Bone marrow (tissue), 2 donors: ENCODE measurements at places on chromosomes 12 and 14.

DNA sequence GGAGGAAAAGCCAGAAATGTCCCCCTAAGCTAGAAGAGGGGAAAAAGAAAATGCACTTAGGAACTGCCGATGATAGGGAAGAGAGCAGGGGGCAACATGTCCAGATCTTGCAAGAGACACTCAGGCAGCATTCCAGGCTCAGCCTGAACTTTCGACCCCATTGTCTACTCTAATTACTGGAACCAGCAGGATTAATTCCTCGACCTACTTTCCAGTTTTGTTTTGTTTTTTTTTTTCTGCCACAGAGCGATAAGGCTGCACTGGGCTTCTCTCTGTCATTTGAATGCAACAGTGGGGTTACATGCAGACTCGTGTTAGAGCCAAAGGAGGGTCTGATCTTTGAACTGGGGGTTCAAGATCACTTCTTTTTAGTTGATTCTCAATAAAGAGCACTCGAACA is 68.7 kb upstream of the MED13L start:
- no peak for DNase-seq

GRCh38 chr14:39664646-39665045 is 232.4 kb upstream of the FBXO33 start:
- DNase-seq, result no peak

DNA sequence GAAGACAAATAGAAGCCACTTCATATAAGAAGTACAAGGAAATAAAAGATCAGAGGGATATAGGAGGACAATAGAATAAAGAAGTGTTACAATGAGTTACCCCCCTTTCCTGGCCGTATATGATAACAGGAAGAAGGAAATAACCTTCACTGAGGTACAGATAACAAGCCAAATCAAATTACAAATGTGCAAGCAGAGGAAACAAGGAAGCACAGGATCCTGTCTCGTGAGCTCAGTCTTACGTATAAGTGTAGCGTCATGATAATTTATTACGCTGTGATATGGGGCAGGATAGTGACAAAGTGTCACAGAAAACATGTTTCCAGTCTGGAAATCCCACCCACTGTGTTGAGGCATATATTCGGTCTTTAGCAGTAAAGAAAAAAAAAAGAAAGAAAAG is 26.5 kb downstream of the CRACR2A start:
- DNase-seq, result no peak

DNA sequence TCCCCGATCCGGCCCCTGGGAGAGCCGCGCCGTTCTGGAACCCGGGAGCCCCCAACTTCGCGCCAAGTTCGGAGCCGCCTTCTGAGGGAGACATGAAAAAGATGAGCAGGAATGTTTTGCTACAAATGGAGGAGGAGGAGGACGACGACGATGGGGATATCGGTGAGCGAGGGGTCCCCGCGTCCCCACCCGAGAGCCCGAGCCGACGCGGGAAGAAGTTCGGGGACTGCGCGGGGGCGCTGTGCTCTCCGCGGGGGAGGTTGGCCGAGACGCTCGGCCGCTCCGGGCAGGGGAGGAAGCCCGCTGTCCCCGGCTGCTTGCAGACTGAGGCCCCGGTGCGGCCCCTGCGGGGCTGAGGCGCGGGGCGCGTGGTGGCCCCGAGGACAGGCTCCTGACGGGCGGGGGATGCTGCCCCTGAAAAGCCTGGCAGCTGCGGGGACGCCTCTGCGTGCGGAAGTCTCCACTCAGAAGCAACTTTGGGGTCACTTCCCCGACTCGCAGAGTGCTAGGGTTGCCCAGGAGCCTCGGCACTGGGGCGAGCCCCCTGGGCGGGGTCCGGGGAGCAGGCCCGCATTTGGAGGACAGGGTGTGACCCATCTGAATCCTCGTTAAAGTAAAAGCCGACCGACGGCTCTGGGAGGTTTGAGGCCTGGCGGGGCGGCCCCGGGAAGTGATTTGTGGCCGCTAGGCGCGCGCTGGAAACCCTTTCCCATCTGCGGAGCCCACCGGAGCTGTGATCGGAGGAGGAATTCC is 511 bp downstream of the ANO6 start:
- no peak for DNase-seq

GRCh38 chr14:24398653-24399446 is at the start of gene NYNRIN:
TSS of gene NYNRIN (plus strand) at chr14:24399003. CDS start at chr14:24399247, 244 bp downstream.
- no peak for DNase-seq

DNA sequence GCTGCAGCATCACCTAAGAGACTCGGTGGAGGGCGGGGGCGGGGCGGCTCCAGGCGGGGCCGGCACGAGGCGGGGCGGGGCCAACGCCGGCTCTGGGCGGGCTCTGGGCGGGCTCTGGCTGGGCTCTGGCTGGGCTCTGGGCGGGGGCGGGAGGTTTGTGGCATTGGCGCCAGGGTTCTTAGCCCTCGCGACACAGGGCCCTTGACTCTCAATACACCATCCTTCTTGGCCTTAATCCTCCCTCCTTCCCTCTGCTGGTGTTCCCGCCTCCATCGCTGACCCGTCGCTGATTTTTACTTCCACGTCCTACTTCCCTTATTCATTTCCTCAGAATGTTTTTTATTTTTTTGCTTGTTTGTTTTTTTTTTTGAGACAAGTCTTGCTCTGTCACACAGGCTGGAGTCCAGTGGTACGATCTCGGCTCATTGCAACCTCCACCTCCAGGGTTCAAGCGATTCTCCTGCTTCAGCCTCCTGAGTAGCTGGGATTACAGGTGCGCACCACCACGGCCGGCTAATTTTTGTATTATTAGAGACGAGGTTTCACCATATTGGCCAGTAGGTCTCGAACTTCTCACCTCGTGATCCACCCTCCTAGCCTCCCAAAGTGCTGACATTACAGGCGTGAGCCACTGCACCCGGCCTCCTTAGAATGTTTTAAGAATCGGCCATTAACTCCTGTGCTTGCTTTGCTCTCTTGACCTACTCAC is at the start of gene BLTP3B:
Gene BLTP3B, minus strand, starts transcription at position 24 of the 709 bp plus-strand sequence. CDS start 239 bp downstream, outside the sequence.
- peak; percentile 85 for DNase-seq

DNA sequence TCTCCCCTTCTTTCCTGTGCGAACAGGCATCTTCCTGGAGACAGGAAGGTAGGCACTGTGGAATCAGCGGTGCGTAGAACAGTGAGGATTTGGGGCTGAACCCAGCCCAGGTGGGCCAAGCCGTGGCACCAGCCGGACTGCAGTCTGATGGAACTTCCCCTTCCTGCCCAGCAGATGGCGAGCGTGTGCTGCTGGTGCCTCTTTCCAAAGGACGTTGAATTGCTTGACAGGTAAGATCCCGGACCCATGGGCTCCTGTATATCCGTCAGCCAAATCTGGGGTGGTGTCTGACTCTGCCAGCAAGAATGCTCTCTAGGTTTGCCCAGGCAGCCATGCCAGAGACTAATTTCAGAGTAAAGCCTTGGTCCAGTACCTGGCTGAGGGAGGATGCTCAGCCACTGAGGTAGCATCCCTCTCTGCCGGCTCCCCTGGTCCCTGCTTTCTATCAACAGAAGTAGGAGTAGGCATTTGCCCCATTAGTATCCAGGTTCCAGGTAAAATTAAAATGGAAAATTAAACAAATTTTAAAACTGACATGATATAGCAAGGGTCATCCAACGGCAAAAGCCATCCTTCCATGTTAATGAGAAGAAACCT is 21.1 kb upstream of the KCNA5 start:
- DNase-seq, result no peak

DNA sequence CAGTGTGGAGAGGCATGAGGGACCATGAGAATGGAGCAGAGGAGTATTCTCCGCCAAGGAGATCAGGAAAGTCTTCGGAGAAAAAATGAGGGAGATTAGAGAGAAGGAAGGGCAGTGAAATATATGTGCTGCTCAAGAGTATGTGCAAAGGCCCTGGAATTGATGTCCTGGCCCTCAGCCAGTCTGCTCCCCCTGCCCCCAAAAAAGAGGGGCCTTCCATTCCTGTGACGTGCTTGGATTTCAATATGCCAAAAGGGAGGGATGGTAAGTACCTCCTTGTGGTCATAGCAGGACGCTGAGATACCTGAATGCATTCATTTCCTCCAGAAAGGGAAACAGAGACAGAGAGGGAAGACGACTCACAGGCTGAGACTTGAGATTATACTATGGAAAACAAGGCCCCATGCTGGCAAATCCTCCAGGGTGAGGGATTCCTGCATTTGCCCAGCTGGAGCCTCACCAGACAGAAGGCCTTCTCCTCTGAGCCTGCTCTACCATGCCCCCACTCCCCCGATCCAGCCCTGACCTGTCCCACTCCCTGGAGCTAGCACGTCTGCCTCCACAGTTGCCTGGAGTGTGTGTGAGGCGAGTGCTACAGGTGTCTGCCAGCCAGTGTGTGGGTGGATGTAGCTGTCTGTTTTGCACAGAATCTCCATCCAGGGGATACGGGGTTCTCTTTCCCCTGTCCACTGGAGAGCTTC is 3.9 kb upstream of the RARG start:
- no peak for DNase-seq

DNA sequence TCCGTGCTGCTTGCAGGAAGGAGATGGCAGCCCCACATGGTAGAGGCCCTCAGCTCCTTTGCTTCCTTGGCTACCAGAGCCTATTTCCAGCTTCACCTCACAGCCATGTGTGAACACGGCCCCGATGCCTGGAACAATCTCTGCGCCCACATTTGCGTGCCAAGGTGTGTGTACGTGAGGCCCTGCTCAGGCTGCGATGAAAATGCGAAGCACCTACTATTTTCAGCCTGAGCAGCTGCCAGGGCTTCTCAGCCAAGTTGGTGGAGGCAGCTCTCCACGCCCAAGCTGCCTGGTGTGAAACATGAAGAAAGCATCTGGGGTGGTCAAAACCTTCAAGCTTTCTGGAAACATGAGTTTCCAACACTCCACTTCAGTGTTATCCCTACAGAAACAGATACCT is 177.8 kb upstream of the EGLN3 start:
- DNase-seq, result no peak

DNA sequence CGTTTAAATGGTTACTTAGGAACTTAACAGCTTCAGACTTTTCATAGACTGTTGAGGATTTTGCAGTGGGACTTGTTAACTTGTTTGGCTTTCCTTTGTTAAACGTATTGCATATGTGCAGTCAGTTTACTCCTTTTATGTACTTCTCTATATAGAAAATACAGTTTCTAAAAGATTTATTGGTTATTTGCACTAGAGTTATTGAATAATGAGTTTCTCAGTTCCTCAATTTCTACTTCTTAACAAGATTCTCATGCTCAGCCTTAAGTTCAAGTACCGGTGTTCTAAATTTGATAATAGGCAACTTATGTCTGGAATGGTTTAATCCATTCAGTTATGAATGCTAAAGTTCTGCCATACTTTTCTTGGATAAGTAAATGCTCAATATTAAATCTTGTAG is 919 bp downstream of the PSMA3 start:
- no peak for DNase-seq

GRCh38 chr14:30240018-30240417 is 312.4 kb upstream of the PRKD1 start:
- no peak for DNase-seq

GRCh38 chr12:6959058-6959804 is 8.1 kb downstream of the PTPN6 start:
- peak; percentile 81 for DNase-seq

- DNase-seq, result no peak
Observed at GRCh38 chr14:72847721-72848120, 46.2 kb downstream of the DPF3 start.

DNA sequence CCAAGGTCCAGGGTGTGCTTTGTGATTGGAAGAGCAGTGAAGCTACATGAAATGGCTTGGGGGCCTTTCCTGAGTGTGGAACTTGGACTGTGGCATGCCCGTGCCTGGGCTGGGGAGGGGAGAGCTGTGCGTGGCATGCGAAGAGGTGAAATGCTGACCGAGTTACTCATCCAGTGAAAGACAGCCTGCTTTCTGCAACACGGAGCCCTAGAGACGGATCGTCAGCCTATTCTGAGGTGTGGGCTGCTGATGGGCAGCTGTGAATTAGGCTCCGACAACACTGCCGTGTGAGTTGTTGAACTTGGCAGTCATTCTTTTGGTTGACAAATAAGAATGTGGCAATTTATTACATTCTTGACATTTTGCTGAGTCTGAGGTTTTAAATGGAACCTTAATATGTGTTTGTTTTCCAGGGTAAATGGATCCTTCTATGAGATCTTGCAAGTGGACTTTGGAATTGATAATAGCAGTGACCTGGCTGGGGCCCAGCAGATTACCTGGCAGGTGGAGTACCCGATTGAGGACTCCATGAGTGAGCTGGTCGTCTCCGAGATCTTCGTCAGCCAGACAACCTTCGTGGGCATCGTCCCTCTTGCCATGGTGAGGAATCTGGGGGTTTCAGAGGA is 453.9 kb downstream of the AACS start:
- DNase-seq, result no peak

GRCh38 chr12:108349278-108349688 is 10.2 kb upstream of the CMKLR1 start:
- DNase-seq, result no peak

DNA sequence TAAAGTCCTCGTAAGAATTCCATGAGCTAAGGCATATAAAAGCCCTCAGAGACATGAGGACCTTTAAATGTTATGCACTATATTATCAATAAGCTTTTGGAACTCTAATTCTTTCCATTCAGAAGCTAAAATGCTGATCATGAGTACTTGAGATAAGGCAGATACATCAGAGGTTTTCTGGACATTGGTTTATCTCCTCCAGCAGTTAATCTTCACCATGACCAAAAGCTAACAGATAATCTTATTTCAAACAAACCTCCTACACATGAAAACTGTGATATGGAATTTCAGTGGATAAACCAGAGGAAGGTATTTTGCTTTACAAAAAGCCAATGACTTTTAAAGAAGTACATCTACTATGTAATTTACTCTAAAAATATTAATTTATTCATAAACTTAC is 97.9 kb upstream of the BBS10 start:
- DNase-seq, result no peak

GRCh38 chr12:8698132-8698851 is 501 bp downstream of the RIMKLB start:
- no peak for DNase-seq

- no peak for DNase-seq
Observed at GRCh38 chr14:69010648-69011047, 31.5 kb upstream of the ACTN1 start.

DNA sequence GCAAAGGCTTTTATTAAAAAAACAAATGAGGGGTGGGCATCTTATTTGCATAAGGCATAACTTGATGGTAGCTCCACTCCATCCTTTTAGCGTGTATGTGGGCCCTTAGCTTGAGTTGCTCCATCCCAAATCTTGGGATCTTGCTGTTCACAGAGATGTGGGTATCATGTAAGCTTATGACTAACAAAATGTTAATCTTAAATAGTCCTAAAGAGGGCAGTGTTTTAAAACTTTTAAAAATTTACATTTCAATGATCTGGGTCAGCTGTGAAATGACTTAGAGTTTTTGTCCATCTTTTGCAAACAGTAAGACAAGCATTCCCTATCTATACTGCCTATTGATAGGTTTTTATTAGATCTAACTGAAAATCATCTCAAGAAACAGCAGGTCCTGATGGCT is 86.0 kb downstream of the SLCO1A2 start:
- no peak for DNase-seq

GRCh38 chr12:108717243-108717642 is 14.1 kb downstream of the CORO1C start:
- no peak for DNase-seq

DNA sequence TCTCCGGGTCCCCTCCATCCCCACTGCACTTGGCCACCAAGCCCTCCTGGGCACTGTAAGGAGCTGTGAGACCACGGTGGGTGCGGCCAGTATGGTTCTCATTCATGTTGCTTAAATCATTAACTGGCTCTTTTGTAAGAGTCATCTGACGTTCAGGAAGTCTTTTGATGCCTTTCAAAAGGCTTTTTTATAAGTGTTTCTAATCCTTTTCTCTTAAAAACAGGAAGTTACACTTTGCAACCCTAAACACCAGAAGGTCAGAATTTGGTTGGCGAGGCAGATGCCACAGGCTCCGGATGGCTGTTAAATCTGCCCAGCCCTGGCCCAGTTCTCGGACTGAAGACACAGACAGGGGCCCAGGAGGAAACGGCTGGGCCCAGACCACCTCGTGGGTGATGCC is 26.1 kb upstream of the DIO3 start:
- DNase-seq, result no peak
